EL (cell line): ENCODE measurements at places on chromosomes 11 and 22.
A peak's percentile ranks its signal among the peaks of the same experiment; 100 is the strongest.

GRCh38 chr11:14622223-14622954 lies 21.2 kb upstream of the PDE3B start:
- no peak for DNase-seq

- no peak for DNase-seq
These were observed 47.9 kb upstream of the YWHAH start for GRCh38 chr22:31896472-31896871.

- no peak for DNase-seq
These were observed 79.1 kb downstream of the RDX start for GRCh38 chr11:110217223-110217877.

DNA sequence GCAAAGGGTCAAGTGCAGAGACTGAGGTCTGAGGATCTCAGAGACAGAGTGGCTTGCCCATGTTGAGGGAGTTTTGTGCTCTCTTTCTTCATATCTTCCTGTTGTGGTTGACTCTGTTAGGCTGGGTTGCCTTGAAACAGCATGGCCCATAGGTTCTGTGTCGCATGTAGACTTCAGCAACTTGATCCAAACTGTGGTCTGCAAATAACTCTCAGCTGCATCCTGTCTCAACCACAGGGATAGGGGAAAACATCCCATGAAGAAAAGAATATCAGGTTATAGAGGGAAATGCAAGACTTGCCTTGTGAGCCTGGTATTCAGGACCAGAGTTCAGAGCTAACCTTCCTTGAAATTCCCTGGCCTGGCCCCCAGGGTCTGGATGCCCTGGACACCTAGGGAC lies 69.4 kb downstream of the FLI1 start:
- no peak for DNase-seq

- DNase-seq: no peak
These were observed 3.7 kb upstream of the MS4A2 start for GRCh38 chr11:60084631-60085273.

DNA sequence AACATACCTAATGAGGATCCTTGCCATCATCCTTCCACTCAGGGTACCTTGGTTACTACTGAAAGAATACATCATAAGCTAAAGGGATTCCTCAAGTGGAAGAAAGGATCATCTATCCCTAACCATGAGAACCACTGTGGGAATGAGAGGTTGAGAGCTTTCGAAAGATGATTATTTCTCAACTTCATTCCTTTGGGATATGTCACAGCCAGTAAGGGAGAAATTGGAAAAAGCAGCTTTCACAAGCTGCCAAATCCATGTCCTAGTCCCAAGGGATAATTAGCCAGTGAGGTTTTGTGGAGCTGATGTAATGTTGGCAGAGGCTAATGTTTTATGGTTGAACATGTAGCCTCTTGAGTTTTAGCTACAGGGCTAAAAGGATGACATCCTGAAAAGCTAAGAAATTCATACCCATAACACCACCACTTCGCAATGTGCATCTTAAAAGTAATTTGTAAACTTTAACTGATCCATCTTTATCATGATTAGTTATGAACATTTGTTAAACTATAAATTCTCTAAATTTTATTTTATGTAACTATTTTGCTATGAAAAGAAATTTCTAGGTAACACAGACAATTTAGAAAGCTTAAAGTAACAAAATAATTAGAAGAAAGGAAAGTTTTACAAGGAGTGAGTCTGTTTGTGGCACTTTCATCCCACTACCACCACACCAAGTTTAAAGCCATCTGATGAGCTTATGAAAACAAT lies 123.9 kb downstream of the MRTFA start:
- DNase-seq: peak; percentile 99

GRCh38 chr22:20653795-20654342 lies 120.0 kb upstream of the SERPIND1 start:
- DNase-seq: no peak

- no peak for DNase-seq
These were observed 5.4 kb upstream of the IPO7 start for GRCh38 chr11:9379041-9379440.

- peak; percentile 13 for DNase-seq
These were observed 9.8 kb downstream of the YAP1 start for GRCh38 chr11:102119997-102120396.

GRCh38 chr11:30586251-30587144 lies at the start of gene MPPED2:
TSS of gene MPPED2 (minus strand) at chr11:30586353. CDS start at chr11:30580373, 5,980 bp downstream.
- no peak for DNase-seq
